ENCODE measurements at places on chromosomes 13 and 19.

GRCh38 chr19:5141129-5141849 lies 172.4 kb downstream of the KDM4B start:
- H3K27ac ChIP-seq: peak overlapping the region; percentile 23
- DNase-seq: peak; percentile 50
- no peak overlapping the region for H3K4me3 ChIP-seq
- H3K4me1 ChIP-seq: no peaks in the 10 kb centered on the region
- H3K27me3 ChIP-seq: no peaks in the 10 kb centered on the region
- H3K36me3 ChIP-seq: peaks cover 31% of the 10 kb centered on the region

GRCh38 chr13:113954046-113954835 lies 19.6 kb downstream of the C13orf46 start:
- H3K36me3 ChIP-seq: no peaks in the 10 kb centered on the region
- no peak overlapping the region for H3K4me3 ChIP-seq
- DNase-seq: no peak
- no peaks in the 10 kb centered on the region for H3K27me3 ChIP-seq

DNA sequence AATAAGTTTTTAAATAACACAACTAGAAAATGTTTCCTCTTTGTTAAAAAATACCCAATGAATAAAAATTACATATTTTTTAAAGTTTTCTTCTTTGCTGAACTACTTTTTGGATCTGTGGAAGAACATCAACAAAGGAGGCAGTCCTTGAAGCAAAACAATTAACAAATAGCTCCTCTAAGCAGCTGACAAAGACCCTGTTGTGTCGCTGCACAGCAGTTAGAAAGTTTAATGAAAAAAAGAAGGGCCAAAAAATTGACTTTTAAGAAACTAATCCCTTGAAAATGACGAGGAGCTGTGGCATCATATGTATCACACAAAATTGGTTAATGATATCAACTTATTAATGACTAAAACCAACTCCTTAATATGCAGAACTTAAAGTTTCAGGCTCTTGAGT lies 72.1 kb downstream of the SLITRK1 start:
- no peak for DNase-seq
- no peak overlapping the region for H3K4me3 ChIP-seq
- no peaks in the 10 kb centered on the region for H3K4me1 ChIP-seq
- H3K27me3 ChIP-seq: no peaks in the 10 kb centered on the region
- H3K27ac ChIP-seq: no peak overlapping the region

DNA sequence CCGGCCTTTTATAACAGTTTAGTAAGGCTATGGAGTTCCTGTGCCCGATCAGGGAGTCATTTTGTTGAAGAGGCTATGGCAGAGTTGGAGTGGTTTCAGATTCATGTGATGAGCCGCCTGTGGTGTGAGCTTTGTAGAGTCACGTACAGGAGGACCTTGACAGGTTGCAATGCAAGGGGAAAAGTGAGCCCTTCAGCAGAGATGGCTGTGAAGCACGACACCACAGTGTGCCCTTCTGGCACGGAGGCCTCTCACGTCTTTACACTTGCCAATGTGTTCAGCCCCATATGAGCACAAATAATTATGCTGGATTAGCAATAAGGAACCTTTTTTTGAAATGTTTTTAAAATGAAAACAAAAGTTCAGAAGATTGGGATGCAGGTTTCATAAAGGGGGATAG lies 499.8 kb downstream of the LIG4 start:
- H3K4me1 ChIP-seq: peaks cover 10% of the 10 kb centered on the region
- H3K36me3 ChIP-seq: no peaks in the 10 kb centered on the region
- H3K27ac ChIP-seq: no peak overlapping the region
- no peak overlapping the region for H3K4me3 ChIP-seq
- no peak for DNase-seq

DNA sequence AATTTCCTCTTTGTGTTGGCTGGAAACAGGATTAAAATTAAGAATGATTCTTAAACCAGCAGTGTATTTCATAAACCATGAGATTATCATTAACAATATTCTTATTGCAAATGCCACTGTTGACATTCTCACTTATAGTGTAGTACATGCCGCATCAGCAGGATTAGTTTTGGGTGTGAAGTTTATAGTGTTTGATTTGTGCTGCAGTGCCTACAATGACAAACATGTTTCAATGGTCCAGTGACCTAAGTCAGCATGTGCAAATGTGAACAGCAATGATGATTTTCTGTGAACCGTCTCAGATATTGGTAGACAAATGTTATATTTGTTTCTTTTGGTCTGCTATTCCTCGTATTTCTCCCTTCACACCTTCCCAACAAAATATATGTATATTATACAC lies 49.8 kb upstream of the TDRD3 start:
- DNase-seq: no peak
- H3K27me3 ChIP-seq: no peaks in the 10 kb centered on the region
- no peak overlapping the region for H3K4me3 ChIP-seq
- no peak overlapping the region for H3K27ac ChIP-seq
- H3K4me1 ChIP-seq: no peaks in the 10 kb centered on the region

GRCh38 chr13:75416327-75417011 lies 65.5 kb downstream of the TBC1D4 start:
- H3K4me3 ChIP-seq: no peak overlapping the region
- peaks cover 52% of the 10 kb centered on the region for H3K4me1 ChIP-seq
- peak overlapping the region; percentile 52 for H3K27ac ChIP-seq
- H3K36me3 ChIP-seq: no peaks in the 10 kb centered on the region
- H3K27me3 ChIP-seq: no peaks in the 10 kb centered on the region
- DNase-seq: no peak

GRCh38 chr19:3516675-3517207 lies 10.6 kb downstream of the FZR1 start:
- no peaks in the 10 kb centered on the region for H3K36me3 ChIP-seq
- H3K4me1 ChIP-seq: no peaks in the 10 kb centered on the region
- H3K4me3 ChIP-seq: no peak overlapping the region
- no peak overlapping the region for H3K27ac ChIP-seq
- DNase-seq: no peak

DNA sequence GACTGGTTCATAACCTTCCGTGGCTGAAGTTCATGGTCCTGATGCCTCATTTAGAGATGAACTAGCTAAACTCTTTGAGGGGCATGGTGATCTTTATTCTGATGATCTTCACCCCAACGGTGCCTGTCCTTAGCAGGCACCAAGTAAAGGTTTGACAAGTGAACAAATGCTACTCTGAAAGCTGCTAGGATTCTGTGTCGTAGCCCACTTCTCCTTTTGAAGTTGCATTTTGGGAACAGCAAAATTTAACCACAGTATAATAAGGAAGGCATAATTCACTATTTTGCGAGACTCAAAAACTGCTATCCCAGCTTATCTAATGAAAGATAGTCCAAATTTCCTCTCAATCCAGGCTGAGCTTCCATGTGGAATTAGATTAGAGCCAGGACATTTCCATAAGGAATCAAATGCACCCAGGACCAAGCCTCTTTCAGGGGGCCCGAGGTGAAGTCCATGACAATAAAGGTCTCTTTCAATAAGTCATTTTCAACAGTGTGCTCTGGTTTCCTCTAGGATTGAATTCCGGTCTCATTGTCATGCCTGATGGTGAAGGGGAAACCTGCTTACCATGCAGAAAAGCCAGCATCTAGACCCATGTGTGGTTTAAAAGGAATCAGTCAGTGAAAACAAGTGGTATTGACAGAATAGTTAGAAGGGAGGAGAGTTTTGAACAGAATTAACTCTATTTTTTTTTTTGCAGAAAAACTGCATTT lies 23.1 kb downstream of the SIAH3 start:
- H3K27ac ChIP-seq: no peak overlapping the region
- H3K4me3 ChIP-seq: no peak overlapping the region
- DNase-seq: no peak
- no peaks in the 10 kb centered on the region for H3K27me3 ChIP-seq

GRCh38 chr13:106118050-106118449 lies 417.4 kb downstream of the EFNB2 start:
- no peaks in the 10 kb centered on the region for H3K27me3 ChIP-seq
- H3K36me3 ChIP-seq: no peaks in the 10 kb centered on the region
- DNase-seq: peak; percentile 16
- H3K4me3 ChIP-seq: no peak overlapping the region

- H3K4me3 ChIP-seq: no peak overlapping the region
- peaks cover 7% of the 10 kb centered on the region for H3K4me1 ChIP-seq
- no peak for DNase-seq
- no peak overlapping the region for H3K27ac ChIP-seq
Observed at GRCh38 chr19:37909661-37910199, 2.7 kb downstream of the SIPA1L3 start.

- H3K4me1 ChIP-seq: peaks cover 20% of the 10 kb centered on the region
- H3K27ac ChIP-seq: no peak overlapping the region
- no peaks in the 10 kb centered on the region for H3K27me3 ChIP-seq
Observed at GRCh38 chr13:94342436-94343242, 136.8 kb downstream of the DCT start.

DNA sequence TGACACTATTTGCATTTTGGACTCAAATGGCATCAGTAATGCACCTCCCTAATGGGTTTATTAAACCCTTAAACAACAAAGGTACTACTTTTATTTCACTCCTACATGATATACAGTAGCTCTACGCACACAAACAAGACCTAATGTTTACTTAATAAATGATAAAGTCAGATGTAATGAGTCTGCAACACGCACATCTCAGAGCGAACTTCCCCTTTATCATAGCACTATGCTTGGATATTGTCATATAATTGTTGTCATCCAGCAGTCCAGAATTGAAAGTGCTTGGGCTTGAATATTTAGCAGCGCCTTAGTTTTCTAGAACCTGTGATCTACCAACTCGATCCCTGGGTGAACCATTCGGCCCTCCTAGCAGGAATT lies 772 bp downstream of the PARP4 start:
- peak; percentile 9 for DNase-seq
- peak overlapping the region; percentile 60 for H3K4me3 ChIP-seq
- no peaks in the 10 kb centered on the region for H3K36me3 ChIP-seq
- H3K27me3 ChIP-seq: no peaks in the 10 kb centered on the region

GRCh38 chr19:29837448-29837981 lies 25.7 kb downstream of the CCNE1 start:
- no peak overlapping the region for H3K27ac ChIP-seq
- peaks cover 3% of the 10 kb centered on the region for H3K27me3 ChIP-seq
- DNase-seq: no peak
- no peaks in the 10 kb centered on the region for H3K36me3 ChIP-seq
- no peaks in the 10 kb centered on the region for H3K4me1 ChIP-seq

GRCh38 chr13:31733066-31733465 lies 6.3 kb upstream of the RXFP2 start:
- no peak for DNase-seq
- no peak overlapping the region for H3K27ac ChIP-seq
- H3K4me1 ChIP-seq: no peaks in the 10 kb centered on the region
- H3K4me3 ChIP-seq: no peak overlapping the region

- no peaks in the 10 kb centered on the region for H3K27me3 ChIP-seq
- H3K4me3 ChIP-seq: no peak overlapping the region
- no peak overlapping the region for H3K27ac ChIP-seq
Observed at GRCh38 chr19:51123802-51124201, 904 bp upstream of the SIGLEC9 start.

DNA sequence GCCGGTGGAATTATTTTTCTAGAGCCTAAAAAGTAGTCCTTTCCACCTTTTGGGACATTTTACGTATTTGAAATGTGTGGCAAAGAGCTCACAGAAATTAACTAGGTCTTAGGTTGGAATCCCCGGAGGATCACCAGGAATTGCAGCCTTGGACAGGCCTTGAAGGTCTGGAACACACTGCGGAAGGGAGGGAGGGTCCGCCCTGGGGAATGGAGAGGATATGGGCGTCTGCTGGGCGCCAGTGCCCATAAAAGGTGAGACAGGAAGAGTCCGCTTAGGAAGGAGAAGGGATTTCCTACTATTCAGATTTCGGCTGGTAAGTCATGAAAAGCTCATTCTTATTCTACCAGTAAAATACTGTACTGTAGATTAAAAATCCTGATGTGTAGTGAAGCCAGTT lies 111.9 kb downstream of the COL4A2 start:
- H3K27me3 ChIP-seq: no peaks in the 10 kb centered on the region
- no peak overlapping the region for H3K4me3 ChIP-seq
- H3K36me3 ChIP-seq: no peaks in the 10 kb centered on the region
- no peak for DNase-seq
- H3K27ac ChIP-seq: no peak overlapping the region

- H3K27ac ChIP-seq: no peak overlapping the region
- no peaks in the 10 kb centered on the region for H3K27me3 ChIP-seq
- no peak overlapping the region for H3K4me3 ChIP-seq
- H3K4me1 ChIP-seq: peaks cover 10% of the 10 kb centered on the region
Observed at GRCh38 chr13:98451676-98452470, 125.0 kb downstream of the STK24 start.

GRCh38 chr19:13850910-13851733 lies 25.8 kb upstream of the NANOS3 start:
- no peaks in the 10 kb centered on the region for H3K36me3 ChIP-seq
- no peaks in the 10 kb centered on the region for H3K27me3 ChIP-seq
- DNase-seq: peak; percentile 92
- peak overlapping the region; percentile 68 for H3K27ac ChIP-seq
- no peak overlapping the region for H3K4me3 ChIP-seq

DNA sequence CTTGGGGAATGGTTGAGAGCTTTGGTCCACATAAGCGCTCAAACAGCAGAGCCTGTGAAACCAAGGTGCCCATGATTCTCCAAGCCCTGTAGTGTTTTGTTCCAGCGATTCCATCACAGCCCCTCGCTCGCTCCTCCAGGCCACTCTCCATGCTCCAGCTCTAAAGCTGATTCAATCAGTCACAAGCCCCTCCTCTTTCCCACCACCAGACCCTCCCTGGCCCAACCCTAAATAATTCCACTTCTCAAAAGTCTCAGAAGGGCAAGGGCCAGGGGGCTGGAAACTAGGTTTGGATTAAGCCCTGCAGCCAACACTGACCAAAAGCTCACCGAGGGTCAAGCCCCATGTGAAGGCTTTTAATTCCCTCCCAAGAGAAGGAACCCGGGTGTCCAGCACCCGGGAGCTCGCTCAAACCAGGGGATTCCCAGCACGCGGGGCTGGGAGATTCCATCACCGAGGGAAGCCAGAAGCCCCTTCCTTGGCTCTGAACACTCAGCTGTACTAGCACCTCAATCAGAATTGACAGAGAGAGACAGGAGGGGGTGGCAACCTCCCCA lies 1.5 kb downstream of the ZNF296 start:
- no peak overlapping the region for H3K27ac ChIP-seq
- no peak for DNase-seq
- peaks cover 13% of the 10 kb centered on the region for H3K36me3 ChIP-seq
- H3K4me3 ChIP-seq: no peak overlapping the region
- peaks cover 11% of the 10 kb centered on the region for H3K4me1 ChIP-seq

DNA sequence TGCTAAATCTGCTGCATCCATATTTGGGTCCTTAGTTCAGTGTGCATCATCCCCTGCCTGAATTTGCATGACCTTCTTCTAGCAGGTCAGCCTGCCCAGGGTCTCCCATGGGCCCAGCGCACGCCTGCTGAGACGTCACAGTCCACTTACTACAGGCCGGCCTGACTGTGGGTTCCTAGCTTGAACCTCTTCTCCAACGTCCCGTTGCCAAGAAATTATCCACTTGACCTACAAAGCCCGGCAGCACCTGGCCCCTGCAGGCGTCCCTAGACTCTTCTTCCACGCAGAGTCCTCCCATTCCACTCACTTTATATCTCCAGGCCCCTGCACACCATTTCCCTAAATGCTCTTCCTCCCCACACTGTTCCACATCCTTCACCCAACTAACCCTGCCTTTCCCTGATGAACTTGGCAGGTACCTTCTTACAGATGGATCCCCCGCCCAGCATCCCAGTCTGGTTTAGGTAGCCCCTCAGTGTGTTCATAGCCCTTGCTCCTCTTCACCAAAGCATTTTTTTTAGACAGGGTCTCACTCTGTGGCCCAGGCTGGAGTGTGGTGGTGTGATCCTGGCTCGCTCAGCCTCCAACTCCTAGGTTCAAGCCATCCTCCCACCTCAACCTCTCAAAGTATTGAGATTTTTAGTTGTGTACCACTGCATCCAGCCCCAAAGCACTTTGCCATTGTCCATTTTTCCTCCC lies 155.0 kb upstream of the SOX1 start:
- no peak overlapping the region for H3K27ac ChIP-seq
- DNase-seq: no peak
- H3K4me1 ChIP-seq: no peaks in the 10 kb centered on the region
- H3K4me3 ChIP-seq: no peak overlapping the region
